Stimulated activated CD4-positive, alpha-beta T cell treated with anti-CD3 and anti-CD28 coated beads, Interleukin-1b, Interleukin-23, amount 100 ng/mL, for 1 hour (primary cell): ENCODE measurements at places on chromosomes 5 and 9.

DNA sequence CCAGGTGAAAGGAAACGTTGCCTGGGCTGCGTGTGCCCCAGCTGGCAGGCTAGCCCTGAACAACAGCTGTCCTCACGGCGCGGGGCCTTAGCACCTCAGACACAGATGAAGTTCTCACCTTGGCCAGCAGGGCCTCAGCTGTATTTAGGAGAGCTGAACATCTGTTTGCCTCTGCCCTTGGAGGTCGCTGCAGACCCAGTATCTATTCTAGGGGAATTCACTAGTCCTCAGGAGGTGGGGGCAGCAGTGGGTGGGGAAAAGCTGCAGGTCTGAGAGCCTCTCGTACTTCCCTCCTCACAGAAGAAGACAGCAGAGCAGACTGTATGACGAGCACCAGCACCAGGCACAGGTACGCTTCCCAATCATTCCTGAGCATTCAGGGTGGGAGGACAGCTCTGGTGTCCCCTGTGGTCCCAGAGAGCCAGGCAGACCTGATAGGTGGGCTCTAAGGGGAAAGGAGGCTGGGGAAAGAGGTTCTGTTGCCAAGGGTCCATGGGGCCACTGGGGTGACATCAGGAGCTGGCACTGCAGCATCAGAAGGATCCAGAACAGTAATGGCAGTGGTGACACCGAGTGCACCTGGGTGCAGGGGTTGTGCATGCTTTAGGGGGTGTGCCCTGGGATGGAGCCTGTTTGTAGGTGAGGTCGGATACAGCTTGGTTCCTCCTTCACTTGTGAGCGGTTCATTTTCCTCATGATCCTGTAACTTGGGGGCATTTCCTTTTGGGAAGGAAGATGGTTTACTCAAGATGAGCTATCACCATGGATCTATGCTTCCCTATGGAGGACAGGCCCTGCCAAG is 13.8 kb downstream of the CD74 start:
- DNase-seq: no peak

- DNase-seq: no peak
Measured at GRCh38 chr5:143886651-143887638, 75.0 kb downstream of the HMHB1 start.

DNA sequence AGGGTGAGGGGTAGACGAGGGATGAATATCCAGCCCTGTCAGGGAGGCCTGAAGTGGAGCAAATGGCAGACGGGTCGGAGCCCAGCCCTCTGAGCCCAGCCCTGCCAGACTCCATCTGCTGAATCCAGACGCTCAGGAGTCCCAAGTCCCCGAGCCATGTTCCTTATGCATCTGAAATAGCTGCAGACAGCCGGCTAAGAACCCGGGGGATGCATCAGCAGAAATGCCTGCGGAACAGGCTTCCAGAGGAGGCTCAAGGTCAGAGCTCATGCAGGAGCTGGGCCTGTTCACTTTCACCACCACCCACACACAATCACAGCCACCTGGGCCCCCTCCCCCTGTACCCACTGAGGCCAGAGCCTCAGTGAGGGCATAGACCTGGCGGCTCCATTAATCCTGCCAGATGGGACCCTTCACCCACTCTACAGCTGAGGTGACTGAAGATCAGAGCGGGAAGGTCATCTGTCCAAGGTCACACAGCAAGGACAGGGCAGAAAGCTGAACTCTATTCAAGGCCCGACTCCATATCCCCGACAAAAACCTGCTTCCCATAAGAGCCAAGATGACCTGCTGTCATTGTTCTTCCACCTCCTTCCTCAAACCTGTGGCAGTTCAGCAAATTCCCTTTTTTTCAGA is 24.4 kb upstream of the AKNA start:
- DNase-seq: no peak

- DNase-seq: no peak
Measured at GRCh38 chr9:97636903-97637302, 3.3 kb downstream of the NCBP1 start.

DNA sequence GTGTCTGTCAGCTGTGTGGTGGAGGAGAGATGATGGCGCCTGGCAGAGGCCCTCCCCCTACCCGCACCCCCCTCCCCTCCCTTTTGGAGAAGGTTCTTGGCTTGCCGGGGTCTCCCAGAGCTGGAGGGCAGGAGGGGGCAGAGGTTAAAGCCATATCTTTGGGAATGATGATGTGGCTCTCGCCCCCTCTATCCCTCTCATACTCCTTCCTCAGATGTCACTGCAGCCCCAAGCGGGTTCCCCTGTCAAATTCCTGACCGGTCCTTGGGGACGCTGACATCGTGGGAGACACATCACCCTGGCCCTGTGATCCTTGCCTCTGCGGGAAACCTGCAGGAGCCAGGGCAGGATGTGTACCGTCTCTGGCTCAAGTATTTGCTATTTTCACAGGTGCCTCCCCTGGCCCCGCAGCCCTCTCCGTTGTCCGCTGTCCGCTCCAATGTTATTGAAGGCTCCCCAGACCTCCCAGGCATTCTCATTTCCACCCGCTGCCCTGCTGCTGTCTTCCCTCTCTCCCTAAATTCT is 109.5 kb downstream of the FOXD1 start:
- DNase-seq: no peak

- DNase-seq: no peak
Measured at GRCh38 chr9:3473405-3473804, 52.4 kb downstream of the RFX3 start.

GRCh38 chr9:35729700-35730485 is 2.1 kb downstream of the TLN1 start:
- DNase-seq: no peak
